Neural crest cell (in vitro differentiated cells): ENCODE measurements at places on chromosomes 13 and 19.
A peak's percentile ranks its signal among the peaks of the same experiment; 100 is the strongest.

DNA sequence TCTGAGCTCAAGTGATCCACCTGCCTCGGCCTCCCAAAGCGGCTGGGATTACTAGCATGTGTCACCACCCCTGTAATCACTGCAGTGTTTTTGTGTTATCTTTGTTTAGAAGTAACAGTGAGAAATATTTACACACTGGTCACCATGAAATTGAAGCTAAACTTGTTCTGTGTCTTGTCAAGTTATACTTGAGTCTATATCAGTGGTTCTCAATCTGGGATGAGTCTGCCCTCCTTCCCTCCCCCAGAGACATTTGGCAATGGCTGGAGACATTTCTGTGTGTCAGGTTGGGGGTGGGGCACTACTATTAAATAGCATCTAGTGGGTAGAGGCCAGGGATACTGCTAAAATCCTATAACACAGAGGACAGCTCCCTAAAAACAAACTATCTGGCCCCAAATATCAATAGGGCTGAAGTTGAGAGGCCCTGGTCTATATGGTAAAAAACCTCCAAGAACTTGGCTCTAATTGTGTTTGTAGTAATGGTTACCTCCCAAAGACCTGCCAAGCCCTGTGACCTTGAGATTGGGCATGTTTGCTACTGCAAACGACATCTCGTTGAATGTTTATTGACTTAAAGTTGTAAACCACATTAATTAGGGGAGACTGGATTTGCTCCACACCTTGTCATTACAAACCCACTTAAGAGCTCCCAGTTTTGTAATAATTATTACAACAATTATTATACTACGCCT is 6.9 kb downstream of the CTU1 start:
- no peak for DNase-seq

- no peak for DNase-seq
Observed at GRCh38 chr13:35498231-35498630, 21.7 kb upstream of the MAB21L1 start.

DNA sequence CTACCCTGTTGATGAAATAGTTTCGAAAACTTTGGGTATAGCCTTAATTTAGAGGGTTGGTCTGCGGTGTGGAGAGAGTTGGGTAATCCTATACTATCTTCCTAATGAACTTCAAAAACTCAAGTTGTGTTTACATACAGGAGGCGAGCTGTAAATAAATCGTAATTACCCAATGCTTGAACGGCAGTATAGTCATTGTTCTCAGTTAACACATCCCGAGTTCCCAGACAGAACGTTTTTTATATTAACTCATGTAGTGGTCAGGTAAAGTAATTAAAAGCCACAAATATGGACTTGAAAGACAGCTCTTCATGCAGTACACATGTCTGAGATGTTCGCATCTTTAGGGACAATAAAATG is 1.5 kb downstream of the PDS5B start:
- no peak for DNase-seq

DNA sequence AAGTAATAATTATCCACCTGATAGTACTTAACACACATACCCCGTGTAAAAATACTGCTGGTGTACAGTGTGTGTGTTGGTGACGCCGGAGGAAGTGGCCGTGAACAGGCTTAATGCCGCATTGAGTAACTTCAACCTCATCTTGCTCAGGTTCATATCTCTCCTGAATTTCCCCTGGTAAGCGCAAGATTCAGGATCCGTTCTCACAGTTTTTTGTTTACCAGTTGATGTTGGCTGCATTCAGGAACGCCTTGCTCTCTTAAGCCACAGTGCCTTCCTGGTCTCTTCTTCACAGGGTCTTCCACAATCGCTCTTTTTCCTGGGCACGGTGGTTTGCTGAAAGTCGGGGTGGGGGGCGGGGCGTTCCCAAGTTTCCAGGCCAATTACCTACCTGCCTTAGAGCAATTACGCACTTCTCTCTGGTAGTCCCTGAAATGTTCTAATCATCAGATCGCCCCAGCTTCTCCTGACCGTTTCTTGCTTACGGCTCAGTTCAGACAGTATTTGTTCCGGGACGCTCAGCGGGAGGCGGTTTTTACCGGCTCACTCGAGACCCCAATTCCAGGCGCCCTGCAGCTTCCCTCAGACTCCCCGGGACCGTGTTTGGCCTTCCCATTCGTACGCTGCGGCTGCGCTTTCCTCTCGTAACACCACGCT is 706 bp upstream of the DNAJC3 start:
- DNase-seq, result peak; percentile 1

- no peak for DNase-seq
Observed at GRCh38 chr13:106522898-106523525, 12.4 kb downstream of the EFNB2 start.

DNA sequence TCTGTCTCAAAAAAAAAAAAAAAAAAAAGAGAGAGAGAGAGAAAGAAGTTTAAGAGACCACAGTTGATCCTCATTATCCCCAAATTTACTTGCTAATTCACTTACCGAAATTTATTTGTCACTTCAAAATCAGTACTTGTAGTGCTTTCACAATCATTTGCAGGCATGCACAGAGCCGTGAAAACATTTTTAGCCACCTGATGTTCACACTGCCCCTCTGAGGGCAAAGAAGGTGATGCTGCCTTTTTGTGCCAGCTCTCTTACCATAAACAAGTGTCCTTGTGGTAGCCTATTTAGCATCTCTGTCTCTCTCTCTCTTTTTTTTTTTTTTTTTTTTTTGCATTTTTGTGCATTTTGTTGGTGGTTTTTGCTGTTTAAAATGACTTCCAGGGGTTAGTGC is 24.1 kb upstream of the CASP14 start:
- DNase-seq, result no peak

- DNase-seq, result no peak
Observed at GRCh38 chr13:54184576-54184975, 1156.0 kb downstream of the OLFM4 start.

GRCh38 chr19:33022472-33023116 is 42.1 kb downstream of the RHPN2 start:
- DNase-seq, result no peak

- peak; percentile 84 for DNase-seq
Observed at GRCh38 chr19:46856062-46857022, 4.5 kb upstream of the ARHGAP35 start.

DNA sequence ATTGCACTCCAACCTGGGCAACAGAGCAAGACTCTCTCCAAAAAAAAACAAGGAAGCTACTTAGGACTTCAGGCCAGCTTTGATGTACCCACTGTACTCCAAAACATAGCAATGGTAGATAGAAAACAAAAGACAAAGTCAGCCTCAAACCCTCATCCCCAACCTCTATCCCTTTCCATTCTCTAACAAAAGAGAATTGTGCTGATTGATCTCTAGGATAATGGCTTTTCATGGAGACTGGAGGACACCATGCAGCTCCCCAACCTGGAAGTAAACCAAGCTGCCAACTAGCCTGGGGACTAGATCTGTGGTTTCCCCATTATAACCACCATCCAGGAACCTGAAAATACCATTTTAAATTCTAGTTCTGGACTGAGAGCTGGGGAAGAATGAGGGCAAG is 4.3 kb upstream of the ZDHHC20 start:
- no peak for DNase-seq

GRCh38 chr13:79451500-79451962 is 29.4 kb upstream of the NDFIP2 start:
- no peak for DNase-seq

DNA sequence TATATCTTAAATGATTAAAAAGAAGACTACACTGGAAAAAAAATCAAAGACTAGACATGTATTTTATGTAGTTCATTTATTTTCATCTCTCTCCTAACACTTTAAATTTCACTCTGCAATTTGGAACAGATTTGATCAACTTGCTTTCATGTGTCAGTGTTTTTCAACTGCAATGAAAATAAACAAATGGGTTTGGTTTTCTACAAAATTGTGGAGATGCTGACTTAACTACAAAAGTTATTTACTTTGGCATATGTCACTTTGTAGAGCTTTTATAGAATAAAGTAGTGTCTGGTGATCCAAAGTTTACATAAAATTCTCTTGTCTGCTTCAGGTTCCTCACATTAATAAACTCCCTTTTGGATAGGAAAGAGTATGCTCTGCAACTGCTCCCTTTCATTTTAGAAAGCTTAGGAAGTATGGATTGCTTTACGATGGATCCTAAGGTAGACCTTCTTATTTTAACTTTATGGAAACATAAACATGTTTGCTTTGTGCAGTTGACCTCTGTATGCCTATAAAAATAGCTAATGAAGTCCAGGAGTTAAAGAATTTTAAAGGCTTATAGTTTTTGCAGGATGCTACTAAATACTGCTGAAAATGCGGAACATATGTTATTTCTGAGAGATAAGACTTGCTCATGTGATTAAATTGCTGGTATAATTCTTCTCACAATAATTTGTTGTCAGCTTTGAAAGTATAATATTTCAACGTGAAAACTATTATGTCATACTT is 815.9 kb downstream of the PCDH9 start:
- DNase-seq, result no peak

GRCh38 chr13:32381539-32381938 is 46.4 kb downstream of the N4BP2L1 start:
- no peak for DNase-seq
